ENCODE measurements at places on chromosomes 1 and 21. TPM values are rescaled to one million over a fixed set of nuclear protein-coding genes. Genes with fewer than 3 reads are reported as not detected.

GRCh38 chr21:45892916-45893739 lies 88.4 kb upstream of the COL6A1 start:
- DNase-seq, result no peak

- no peak for DNase-seq
These were observed 2.4 kb downstream of the NECAP2 start for GRCh38 chr1:16442941-16443340.

DNA sequence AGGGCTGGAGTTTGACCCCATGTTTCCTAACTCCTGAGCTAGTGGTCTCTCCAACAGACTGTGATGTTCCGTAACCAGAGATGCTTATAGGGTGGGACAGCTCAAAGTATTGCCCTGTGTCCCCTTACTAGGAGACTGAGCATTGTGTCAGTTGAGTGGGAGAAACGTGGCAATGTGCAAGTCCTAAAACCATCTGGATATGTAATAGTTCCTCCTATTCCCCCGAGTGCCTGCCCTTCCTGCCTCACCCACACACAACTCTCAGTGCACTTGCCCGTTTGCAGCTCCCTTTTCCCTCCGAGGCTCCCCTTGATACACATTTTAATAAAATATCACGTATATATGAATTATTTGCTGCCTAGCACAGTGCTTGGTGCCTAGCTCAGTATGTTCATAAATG lies 3.4 kb downstream of the PIGV start:
- DNase-seq, result no peak

- DNase-seq, result no peak
These were observed 122.3 kb downstream of the SNX7 start for GRCh38 chr1:98783821-98784220.

DNA sequence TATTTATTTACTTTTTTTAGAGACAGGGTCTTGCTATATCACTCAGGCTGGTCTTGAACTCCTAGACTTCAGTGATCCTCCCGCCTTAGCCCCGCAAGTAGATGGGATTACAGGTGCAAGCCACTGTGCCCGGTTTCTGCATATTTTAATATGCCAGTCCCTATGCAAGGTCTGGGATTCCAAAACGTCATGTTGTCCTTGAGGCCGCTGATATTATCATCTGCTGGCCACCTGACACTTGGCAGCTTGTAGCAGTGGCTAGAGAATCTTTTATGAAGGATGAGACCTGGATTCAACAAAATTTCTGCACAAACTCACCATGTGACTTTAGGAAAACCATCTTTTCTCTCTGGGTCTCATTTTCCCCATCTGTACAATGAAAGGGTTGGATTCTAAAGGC lies 32.9 kb upstream of the OSBPL9 start:
- no peak for DNase-seq

DNA sequence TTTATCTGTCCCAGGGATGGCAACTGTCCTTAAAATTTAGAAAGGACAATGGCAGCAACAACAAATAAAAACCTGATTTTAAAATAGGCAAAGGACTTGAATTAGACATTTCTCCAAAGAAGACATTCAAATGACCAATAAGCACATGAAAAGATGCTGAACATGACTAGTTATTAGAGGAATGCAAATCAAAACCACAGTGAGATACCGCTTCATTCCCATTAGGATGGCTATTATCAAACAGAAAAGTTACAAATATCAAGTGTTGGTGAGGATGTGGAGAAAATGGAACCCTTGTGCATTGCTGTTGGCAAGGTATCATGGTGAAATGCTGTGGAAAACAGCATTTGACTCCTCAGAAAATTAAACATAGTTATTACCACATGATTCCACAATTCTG lies 120.7 kb downstream of the CRB1 start:
- DNase-seq, result no peak

DNA sequence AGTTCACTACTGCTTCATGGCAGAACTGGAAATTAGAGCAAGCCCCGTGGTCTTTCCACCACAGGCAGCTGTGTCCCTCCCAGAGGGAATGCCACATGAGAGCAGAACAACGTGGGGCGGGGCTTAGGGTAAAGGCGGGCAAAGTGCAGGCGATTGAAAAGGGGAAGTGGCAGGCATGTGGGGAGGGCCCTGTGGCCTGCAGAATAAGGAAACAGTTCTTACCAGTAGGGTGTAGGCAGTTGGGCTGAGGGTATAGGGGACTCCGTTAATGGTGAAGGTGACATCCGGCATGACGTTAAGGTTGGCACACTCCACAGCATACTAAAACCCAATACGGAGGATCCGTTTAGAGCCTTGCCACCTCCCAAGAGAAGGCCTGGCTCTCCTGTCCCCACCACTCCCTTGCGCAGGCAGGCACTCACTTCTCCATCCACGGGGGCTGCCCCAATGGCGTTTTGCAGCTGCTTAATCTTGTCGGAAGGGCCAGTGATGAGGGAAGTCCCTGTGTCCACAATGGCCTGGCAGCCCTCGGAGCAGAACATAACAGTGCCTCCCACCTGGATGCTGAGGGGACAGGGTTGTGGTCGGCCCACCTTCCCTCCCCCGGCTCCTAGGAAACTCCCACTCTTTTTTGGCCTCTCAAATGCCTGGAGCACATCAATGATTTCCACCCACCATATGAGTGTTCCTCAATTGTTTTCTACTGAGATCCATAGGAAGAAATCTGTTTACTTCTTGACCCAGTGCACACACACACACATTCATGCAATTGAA lies 9.1 kb upstream of the RAB7B start:
- DNase-seq, result peak; percentile 91

DNA sequence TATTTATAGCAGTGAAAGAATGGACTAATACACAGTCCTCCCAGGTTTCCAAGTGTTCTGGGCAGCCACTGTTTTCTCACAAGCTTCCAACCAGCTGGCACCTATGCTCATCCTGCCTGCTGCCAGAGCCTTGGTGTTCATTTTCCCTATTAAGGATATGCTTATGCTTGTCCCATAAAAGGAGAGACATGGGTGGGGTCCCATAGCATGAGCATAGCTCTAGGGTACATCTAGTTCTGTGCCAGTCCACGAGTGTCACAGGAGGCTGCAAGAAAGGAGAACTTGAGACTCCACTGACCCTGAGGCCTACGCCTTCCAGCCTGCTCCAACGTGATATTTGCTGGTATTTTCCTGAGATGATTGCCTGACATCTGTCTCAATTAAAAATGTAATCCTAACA lies 192.4 kb upstream of the PTGFR start:
- no peak for DNase-seq

The FCRL3 gene
- total RNA-seq, result 0.16 TPM

The ZNF695 gene
- total RNA-seq, result 5.3 TPM

The AK5 gene
- total RNA-seq, result 0.49 TPM

The ANKRD35 gene
- 0.59 TPM for total RNA-seq
